ENCODE measurements at places on chromosomes 4 and X. TPM values are rescaled to one million over a fixed set of nuclear protein-coding genes. Genes with fewer than 3 reads are reported as not detected.

GRCh38 chr4:2745981-2746806 is 9.9 kb downstream of the TNIP2 start:
- DNase-seq: peak; percentile 86

- DNase-seq: no peak
Measured at GRCh38 chr4:21749924-21750323, 198.6 kb downstream of the KCNIP4 start.

- DNase-seq: no peak
Measured at GRCh38 chr4:85741921-85742591, 267.1 kb downstream of the ARHGAP24 start.

GRCh38 chr4:70709611-70710205 is 12.1 kb upstream of the RUFY3 start:
- no peak for DNase-seq

DNA sequence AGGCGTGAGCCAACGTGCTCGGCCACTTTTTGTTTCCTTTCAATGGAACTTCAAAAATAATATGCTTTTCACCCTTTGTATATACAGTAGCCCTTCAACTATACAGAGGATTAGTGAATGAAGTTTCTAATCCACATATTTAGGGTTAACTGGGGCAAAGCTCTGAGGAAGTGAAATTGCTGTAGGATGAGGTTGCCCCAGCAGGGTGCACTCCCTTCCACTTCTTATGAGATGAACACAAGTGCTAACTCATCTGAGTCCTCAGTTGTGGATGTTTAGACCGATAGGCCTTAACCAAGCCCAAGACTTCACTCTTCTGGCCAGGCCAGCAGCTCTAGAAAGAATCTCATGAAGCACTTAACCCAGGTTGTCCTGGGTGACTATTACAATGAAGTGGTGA is 29.1 kb upstream of the CT55 start:
- no peak for DNase-seq

- DNase-seq: no peak
Measured at GRCh38 chr4:171676555-171677215, 136.5 kb upstream of the GALNTL6 start.

- DNase-seq: no peak
Measured at GRCh38 chr4:165524532-165525190, 145.9 kb downstream of the CPE start.

DNA sequence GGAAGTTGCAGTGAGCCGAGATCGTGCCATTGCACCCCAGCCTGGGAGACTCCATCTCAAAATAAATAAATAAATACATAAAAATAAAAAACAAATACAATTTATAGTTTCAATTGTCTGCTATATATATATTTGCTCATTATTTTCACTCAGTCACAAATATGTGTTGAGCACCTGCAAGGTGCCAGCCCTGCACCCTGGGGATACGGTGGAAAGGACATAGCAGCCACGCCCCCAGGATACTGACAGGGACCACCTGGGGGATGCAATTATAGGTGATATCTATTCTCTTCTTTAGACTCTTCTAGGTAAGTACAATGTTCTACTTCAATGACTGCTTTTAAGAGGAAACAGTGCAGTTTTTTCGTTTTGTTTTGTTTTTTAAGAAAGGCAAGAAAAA is 85.0 kb downstream of the JAKMIP1 start:
- no peak for DNase-seq

TCEAL2 gene
- not detected for polyA plus RNA-seq

DKK2 gene
- polyA plus RNA-seq: 0.12 TPM

HOPX gene
- polyA plus RNA-seq: 8.8 TPM

SMPX gene
- polyA plus RNA-seq: not detected

TAF7L gene
- polyA plus RNA-seq: 0.06 TPM

PHEX gene
- polyA plus RNA-seq: 0.22 TPM
